ENCODE measurements at places on chromosomes 12 and 14.

DNA sequence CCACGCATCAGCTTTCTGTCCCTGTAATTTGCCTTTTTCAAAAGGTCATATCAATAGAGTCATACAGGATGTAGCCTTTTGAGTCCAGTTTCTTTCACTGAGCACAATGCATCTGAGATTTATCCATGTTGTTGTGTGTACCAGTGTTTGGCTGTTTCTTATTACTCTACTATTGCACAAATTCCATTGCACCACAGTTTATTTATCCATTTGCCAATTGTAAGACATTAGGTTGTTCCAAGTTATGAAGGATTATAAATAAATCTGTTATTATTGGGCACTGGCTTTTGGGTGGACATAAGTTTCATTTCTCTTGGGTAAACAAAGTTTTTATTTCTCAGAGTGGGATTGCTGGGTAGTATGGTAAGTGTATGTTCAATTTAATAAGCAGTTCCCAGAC, 68.3 kb upstream of the TBPL2 start:
- no peak for DNase-seq

DNA sequence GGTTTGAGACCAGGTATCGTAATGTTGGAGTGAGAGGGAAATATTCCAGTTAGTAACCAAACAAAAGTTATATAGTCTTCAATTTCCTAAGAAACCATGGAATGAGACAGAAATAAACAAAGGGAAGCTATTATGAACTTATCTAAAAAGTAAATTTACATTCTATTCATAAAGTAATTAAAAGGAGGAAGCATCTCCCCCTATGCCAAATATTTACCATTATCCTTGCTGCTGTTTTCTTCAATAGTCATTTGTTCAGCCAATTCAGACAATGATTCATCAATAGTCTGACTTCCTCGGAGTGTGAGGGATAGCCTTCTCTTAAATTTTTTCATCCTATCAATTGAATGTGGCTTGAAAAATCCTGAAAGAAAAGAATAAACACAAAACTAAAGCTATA, 65.7 kb downstream of the CDK17 start:
- DNase-seq = no peak

DNA sequence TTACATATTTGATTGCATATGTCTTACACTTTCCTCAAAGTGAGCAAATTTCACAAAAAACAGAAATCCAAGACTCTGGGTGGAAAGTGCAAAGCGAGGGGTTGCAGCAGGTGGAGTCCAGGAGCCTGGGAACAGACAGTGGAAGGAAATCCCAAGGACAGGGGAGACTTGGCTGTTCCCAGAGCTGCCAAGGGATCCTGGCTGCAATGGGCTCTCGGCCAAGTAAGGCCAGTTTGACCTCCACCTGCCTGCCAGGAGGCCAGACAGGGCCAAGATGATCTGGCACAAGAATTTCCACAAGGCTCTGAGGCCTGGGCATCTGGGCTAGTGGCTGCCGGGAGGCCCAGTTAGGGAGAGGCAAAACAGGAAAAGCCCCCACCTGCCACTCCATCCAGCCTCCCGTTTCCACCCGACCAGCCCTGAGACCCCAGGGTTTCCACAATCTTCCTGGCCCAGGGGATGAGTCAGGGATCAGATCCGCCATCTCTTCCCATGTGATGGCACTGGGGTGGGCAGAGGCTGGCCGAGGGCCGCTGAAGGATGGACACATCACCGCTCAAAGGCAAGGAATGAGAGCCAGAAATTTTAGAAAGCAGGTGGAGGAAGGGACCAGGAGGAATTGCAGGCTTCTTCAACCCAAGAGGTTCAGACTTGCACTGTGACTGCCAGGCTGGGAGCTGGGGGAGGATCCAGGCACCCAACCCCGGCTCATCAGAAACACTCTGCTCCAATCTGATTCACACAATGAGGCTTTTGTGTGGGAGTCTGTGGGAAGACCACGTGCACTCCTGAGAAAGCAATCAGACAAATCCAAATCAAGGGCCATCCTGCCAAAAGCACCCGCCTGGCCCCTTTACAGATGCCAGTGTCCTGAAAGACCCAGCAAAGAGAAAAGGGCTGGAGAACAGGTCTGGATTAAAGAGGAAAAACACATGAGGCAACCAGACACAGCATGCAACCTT, 16.3 kb downstream of the SCARB1 start:
- no peak for DNase-seq

GRCh38 chr12:56116267-56117081, at the start of gene RPL41:
Gene RPL41, plus strand, starts transcription at chr12:56116633.
- peak; percentile 95 for DNase-seq

DNA sequence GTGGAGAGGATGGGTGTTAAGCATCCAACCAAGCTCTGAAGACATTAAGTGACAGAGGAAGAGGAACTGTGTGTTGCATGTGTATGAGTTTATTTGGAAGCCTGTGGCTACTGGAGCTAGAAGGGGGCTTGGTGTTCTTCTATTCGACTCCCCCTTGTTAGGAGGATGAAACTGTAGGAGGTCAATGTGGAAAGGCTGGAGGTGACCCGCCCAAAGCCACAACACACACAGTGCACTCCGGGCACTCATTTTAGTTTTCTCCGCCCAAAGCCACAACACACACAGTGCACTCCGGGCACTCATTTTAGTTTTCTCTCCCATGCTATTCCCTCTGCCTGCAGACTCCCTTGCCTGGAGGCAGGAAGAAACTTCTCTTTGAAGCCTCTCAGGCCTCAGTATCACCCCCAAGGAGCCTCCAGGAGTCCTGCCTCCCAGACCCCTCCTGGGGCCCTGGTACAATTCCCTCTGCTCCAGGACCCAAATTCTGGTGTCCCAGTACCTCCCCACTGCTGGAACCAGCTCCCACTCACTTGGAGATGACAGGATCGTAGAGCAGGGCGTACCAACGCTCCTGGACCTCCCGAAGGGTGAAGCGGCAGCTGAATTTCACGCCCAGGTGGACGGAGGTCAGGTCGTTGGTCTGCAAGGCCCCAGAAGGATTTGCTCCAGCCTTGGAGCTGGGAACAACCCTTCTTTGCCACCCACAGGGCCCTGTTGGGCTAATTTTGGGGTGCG, 3.8 kb downstream of the MCRS1 start:
- DNase-seq = no peak

DNA sequence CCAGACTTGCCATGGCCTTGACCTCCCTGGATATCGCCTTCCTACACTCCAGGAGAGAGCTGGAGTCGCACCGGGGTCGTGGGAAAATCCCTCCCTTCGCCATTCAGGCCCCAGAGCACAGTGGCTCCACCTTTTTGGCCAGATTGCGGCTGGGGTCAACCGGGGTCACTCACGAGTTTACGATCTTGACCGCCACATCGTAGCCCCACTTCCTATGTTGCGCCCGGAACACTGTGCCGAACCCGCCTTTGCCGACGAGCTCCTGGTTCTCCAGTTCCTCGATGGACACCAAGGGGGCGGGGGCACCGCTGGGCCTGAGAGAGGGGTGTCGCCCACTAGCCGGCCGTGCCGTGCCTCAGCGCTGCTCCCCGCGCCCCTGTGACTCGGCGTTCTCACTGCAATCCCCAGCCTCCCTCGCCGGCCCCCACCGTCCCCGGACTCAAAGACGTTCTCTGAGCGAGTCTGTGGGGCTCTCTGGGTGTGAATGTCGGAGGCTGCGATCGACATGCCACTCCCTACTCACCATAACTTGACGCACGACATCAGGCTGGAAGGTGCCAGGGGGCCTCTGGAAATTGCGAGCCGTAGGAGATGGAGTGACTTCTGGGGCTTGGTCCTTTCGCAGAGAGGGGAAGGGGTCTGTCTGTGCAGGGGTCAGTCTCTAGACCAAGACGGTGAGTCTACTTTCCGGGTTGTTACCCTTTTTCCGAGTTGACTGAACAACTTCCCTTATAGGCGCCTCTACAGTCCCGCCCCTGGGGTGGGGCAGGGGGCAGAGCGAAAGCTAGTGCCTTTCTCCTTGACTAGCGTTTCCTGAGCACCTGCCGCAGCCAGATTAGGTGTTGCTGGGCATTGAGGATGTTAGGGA, at the start of gene RIPK3:
Gene RIPK3 (minus strand): TSS at position 708 of the 868 bp plus-strand sequence. CDS start 165 bp downstream, at position 543.
- peak; percentile 85 for DNase-seq

DNA sequence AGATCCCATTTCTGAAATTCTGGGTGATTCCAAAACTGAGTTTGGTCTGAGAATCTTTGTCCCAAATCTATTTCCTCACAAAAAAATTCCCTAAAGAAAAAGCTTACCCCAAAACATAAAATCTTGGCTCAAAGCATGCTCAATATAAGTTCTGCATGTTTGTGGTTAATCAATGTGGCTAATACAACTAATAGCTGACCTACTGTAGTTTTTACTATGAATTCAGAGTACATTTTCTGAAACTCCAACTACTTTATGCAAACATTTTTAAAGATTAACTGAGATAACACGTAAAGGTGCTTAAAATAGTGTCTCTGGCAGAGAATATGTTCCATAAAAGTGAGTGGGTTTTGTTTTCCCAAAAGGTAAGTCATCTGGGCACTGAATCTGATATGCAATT, 133.1 kb downstream of the MED13L start:
- DNase-seq = no peak

DNA sequence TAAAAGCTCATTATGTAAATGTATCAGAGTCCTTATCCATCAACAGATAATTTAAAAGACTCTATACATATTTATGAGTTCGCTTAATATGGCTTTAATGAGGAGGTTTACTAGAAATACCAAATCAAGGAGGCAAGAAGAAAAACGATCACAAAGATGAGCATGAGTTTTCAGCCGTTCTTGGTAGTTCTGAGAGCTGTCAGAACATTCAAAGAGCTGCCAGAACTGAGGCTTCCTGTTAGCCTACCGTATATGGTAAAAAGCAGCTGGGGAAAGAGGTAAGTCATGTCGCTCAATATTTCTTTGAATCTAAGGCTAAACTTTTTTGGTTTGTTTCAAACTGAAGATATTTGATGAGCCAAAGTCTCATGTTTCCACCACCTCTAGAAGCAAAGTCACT, 115.3 kb upstream of the PLXNC1 start:
- DNase-seq = peak; percentile 34

DNA sequence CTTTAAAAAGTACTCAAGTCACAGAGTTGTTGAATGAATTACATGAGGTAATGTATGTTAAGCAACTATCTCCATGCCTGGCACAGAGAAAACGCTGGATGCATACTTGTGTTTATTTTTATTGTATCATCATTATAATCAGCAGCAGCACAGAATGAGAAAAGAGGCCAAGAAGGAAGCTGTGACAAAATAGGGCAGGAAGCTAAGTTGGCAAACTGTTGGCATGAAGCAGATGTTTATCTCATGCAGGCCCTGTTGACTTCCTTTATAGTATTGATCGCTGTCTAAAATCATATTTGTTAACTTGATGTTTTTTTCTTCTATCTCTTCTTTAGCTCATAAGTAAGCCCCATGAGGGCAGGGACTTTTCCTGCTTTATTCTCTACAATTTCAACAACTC, 466.6 kb downstream of the TRHDE start:
- DNase-seq = no peak

DNA sequence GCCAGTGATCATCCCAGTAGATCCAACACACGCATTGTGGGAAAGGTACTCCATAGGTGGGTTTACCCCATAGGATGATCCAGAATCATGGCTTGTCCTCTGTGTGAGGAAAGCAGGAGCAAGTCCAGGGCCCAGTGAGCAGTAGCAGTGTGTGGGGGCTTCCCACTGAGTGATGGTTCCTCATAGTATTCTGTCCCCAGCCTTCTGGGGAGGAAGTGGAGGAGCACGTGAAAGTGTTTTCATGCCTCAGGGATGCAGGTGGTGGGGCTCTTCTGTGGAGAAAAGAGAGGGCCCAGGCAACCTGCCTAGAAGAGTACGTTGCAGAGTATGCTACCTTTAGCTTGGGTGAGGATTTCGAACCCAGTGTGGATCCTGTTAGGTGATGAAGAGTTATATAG, 56.5 kb downstream of the SUSD6 start:
- no peak for DNase-seq

- DNase-seq = no peak
Observed at GRCh38 chr14:81681541-81681940, 147.9 kb upstream of the SEL1L start.

DNA sequence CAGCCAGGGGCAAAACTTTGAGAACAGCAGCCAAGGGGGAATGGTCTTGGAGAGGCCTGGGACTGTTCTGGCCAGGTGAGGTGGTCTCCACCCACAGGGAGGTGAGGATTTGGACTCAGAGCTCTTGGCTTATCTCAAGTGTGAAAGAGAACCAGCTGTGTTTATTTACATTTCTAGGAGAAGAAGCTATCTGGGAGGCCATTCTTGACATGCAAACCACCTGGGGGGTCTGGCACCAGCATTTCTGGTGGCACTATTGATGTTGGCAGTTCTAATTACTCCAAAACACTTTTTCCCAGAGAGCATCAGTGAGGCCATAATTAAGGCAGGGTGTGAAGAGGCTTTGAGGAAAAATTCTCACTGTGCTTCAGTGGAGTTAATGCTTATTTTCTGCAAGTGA, 95.1 kb downstream of the CAND1 start:
- DNase-seq = no peak
